ENCODE measurements at places on chromosomes 11 and 22.

DNA sequence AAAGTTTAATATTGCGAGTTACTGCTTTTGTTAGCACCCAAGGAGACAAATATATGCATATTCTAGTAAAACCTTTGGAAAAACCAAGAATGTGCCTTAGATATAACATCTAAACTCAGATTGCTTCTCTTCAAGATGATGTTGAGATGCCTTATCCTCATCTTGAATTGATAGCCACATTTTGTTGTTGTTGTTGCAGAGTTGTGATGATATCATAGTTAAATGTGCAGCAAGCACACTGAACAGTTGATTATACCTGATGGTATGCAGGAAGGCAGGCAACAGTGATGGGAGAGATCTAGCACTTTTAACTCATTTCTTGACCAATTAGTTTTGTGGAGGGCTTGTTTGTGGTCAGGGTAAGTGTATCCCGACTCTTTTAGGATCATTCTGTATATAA lies 48.0 kb downstream of the KDM2A start:
- DNase-seq: no peak

- no peak for DNase-seq
Observed at GRCh38 chr22:20464912-20465758, 27.5 kb upstream of the SCARF2 start.

GRCh38 chr11:120255519-120255866 lies 15.6 kb downstream of the POU2F3 start:
- no peak for DNase-seq

DNA sequence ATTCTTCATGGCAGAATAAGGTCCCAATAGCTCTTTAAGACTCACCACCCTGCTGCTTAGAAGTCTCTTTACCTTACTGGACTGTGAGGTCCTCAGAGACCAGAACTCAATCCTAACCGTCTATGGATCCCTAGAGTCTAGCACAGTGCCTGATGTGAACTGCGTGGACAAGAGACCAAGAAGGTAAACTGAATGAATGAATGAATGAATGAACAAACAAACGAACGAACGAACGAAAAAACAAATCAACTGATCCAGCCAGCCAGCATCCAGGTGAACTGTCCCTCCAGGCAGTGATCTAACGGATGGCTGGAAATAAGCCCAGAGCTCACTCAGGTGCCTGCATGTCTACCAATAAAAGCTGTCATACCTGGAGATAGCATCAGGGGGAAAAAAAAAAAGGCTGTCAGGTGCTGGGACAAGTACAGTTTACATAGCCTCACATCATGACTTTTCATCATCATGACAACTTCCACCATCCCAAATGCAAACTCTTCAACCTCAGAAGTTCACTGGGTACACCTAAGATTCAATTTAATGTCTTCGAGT lies 59.8 kb downstream of the PACSIN2 start:
- DNase-seq: no peak

DNA sequence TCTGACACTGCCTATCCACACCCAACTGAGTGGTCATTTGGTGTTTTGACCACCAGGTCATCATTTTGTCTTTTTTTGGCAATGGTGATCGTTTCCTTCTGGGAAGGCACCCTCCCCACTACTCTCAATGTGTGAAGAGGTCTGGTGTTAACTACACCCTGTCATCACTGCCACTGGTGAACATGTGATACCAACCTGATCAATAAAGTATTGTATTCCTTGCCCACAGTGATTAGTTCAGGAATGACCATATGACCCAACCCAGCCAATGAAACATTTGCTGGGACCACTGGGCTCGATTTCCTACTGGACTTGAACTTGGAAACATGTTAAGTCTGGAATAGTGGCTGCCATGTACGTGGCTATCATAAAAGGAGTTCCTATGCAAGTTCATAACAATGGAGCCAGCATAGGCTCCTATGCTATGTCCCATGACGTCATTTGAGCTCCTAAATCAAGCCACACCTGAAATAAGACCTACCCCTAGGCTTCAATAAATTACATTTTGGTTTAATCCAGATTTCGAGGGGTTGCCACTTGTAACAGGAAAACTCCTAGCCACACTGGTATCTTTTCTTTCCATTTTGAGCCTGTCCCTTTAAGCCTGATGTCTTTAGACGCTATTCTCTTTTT lies 51.1 kb downstream of the CHST1 start:
- DNase-seq: no peak

- DNase-seq: no peak
Observed at GRCh38 chr22:44735518-44736428, 16.6 kb upstream of the ARHGAP8 start.

DNA sequence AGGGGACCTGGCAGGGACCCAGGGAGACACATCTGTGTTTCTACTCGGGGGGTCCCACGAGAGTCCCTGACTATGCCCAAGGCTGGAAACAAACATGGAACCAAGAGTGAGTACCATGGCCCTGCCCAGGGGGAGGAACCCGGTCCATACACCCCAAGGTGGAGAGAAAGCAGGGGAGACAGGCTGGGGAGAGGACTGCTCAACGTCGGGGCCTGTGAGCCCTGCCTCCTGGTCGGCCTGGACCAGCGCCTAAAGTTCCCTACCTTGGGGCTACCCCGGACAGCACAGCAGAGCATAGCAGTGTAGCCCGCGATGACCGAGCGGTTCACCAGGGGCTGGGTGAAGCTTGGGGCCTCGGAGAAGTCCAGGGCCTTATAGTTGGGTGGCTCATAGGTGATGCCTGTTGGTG lies 20.2 kb downstream of the MYBPC3 start:
- no peak for DNase-seq

- DNase-seq: no peak
Observed at GRCh38 chr11:96472085-96472484, 82.3 kb downstream of the JRKL start.

- DNase-seq: no peak
Observed at GRCh38 chr11:12451179-12451814, 73.9 kb downstream of the PARVA start.

- DNase-seq: no peak
Observed at GRCh38 chr22:39144101-39144767, 8.2 kb downstream of the CBX7 start.

DNA sequence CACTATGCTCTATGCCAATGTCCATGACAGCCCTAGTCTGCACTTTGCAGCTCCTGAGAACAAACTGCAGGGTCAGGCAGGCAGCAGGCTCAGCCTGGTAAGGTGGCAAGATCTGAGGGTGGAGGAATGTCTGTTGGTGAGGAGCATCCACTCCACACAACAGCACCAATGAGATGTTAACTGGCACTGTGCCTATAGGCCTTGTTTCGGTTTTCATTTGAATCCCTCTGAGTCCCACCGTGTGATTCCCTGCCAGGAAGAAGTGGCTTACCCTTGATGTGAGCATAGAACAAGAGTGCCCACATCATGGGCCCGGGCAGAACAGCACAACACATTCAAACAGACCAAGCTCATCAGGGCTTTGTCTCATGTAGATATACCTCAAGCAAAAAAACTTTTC lies 44.1 kb upstream of the CHRM4 start:
- DNase-seq: no peak

- no peak for DNase-seq
Observed at GRCh38 chr22:35154937-35155387, 89.0 kb downstream of the ISX start.

DNA sequence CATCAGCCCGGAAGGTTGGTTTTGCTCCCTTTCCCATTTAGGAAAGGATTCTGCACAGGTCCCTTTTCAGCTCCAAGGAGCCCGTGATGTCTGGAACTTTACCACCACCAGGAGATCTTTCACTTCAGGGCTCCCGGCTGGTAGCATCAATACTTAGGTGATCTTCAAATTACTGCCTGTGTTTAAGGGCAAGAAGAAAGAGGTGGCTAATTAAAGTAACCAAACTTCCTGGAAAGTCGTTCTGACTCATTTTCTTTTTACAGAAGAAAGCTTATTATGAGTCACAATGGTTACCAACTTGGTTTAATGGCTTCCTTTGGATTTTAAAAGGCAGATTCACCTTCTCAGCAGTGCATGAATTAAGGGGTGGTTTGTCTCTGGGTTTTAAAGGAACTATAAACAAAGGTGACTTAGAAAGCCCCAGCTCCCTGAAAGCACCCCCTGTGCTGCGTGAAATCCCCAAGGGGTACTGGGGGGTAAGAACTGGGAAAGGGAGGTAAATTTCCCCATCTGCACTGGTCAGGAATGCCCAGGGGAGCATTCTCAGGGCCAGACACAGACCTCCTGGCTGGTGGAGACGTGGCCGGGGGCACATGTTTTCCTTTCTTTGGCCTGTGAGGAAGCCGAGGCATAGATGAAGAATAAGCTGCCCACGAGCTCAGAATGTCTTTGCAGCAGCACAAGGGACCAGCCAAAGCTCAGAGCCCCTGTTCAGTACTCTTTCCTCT lies 8.8 kb downstream of the POU2F3 start:
- no peak for DNase-seq

GRCh38 chr22:17876306-17876831 lies 102.1 kb upstream of the BID start:
- no peak for DNase-seq

DNA sequence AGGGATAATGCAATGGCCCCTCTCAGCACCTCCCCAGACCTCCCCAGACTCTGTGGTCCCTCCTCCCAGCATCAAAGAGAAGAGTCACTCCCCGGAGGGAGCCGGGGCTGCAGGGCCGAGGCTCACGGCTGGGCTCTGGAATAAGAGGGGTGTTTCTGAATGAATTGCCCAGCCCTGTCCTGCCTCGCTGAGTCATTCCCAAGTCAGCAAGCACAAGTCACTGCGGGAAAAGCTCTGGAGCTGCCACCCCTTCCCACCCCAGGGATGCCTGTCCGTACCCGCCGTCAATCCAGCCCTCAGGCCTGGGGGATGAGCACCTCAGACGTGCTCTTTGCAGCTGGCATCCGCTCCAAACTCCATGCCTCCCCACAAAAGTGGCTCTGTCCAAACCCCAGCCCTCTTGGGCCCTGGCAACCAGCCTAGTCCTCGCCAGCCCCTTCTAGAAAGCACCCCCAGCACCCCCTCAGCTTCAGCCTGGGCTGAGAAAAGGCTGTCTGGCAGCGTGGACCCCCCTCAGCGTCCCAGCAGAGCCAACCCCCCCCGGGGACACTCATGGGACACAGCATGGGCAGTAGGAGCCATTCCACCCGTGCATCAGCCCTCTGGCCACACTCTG lies 22.7 kb downstream of the CELSR1 start:
- DNase-seq: no peak

DNA sequence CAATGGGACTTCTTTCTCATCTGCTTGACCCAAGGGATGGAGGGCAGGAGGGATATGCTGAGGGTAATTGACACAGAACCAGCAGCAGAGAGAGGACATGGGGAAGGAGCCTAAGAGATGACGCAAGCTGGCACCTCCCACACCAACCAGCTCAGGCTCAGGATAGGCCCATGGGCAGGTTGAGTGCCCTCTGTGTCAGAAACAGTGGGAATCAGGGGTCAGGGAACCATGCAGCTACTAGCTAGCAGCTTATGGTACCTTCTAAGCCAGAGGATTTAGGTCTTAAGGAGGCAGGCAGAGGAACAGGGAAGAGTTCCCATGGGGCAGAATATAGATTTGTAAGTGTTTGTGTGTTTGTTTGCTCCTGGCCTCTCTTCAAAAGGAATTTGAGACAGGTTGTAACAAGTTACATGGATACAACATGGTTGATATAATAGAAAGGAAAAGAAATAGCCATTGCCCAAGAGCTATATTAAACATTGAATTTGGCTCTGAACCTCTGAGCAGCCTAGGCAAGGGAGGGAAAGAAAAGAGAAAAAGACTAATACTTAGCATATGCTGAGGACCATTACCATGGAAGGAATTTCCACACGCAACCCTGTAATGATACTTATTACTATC lies 39.9 kb upstream of the NAV2 start:
- DNase-seq: no peak

DNA sequence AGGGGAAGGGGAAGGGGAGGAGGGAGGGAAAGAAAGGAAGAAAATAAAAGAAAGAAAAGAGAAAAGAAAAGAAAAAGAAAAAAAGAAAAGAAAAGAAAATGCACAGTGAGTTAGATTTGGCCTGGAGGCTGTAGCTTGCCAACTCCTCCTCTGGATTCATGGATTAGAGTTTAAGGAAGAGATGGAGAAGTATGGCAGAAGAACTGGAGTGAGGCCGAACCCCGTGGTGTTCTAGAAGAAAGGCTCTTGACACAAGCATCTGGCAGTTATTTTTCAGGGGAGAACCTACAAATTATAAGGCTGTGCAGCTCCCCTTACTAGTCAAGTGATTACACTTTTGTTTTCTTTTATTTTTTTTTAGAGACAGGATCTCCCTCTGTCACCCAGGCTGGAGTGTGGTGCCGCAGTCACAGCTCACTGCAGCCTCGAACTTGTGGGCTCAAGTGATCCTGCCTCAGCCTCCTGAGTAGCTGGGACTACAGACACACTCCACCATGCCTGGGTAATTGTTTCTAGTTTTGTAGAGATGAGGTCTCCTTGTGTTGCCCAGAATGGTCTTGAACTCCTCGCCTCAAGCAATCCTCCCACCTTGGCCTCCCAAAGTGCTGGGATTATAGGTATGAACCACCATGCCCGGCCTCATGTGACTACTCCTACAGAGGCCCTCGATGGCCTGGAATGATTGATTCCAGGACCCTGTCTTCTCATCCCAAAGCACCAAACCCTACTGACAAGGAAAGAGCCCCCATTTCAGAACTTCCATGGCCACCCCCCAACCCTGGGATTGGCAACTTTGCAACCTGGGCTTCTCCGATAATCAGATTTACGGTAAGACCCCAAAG lies 19.5 kb downstream of the ZNF74 start:
- no peak for DNase-seq

- no peak for DNase-seq
Observed at GRCh38 chr11:22456993-22457762, 119.0 kb downstream of the SLC17A6 start.

DNA sequence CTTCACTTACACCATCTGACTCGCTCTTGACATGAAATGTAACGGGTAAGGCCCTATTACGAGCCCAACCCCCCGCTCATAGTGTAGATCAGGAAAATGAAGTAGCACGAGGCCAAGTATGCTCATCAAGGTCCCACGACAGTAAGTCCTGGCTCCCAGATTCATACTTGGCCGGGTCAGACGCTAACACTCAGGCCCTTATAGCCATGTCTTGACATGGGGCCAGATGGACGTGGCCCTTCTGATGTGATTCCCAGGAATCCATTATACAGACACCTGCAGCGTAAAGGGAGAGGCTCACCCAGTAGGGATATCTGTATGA lies 175.1 kb downstream of the CEP164 start:
- no peak for DNase-seq

- DNase-seq: no peak
Observed at GRCh38 chr11:74069146-74070046, 60.5 kb upstream of the UCP3 start.

DNA sequence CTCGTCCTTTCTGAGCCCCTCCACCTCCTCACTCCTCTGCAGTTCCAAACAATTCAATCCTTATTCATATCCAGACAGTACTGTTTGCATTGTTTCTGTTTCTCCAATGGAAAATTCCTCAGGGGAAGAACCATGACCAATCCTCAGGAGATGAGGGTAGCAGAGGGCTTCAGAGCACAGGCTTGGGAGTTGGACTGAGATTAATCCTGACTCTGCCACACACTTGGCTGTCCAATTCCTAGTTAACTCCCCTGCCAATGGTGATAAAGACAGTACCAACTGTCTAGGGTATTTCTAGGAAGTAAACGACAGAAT lies 58.0 kb downstream of the MICAL3 start:
- DNase-seq: no peak

- DNase-seq: no peak
Observed at GRCh38 chr11:33063326-33063881, 24.0 kb downstream of the TCP11L1 start.

- peak; percentile 40 for DNase-seq
Observed at GRCh38 chr11:102306817-102307726, 10.2 kb upstream of the BIRC3 start.

Measured in GF-D8 (cell line).